ENCODE measurements at places on chromosomes 12 and 14.

GRCh38 chr14:65479386-65479785 lies 66.9 kb downstream of the FUT8 start:
- no peak for DNase-seq

DNA sequence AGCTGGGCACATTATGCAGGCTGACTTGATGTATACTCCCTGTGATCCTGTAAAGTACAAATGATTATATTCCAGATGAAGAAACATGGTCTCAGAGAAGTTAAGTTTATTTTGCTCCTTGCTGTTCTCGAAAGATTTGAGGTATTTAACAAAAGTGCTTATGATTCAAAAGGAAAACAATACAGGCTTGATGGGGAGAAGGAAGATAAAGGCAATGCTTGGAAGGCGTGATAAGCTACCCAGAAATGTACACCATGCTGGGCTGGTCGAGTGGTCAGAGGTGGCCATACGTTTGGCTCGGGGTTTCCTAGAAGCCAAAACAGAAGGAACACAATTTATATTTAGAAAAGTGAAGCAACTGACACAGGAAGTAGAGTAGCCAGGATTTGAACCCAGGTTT lies 201.0 kb downstream of the KTN1 start:
- no peak for DNase-seq

DNA sequence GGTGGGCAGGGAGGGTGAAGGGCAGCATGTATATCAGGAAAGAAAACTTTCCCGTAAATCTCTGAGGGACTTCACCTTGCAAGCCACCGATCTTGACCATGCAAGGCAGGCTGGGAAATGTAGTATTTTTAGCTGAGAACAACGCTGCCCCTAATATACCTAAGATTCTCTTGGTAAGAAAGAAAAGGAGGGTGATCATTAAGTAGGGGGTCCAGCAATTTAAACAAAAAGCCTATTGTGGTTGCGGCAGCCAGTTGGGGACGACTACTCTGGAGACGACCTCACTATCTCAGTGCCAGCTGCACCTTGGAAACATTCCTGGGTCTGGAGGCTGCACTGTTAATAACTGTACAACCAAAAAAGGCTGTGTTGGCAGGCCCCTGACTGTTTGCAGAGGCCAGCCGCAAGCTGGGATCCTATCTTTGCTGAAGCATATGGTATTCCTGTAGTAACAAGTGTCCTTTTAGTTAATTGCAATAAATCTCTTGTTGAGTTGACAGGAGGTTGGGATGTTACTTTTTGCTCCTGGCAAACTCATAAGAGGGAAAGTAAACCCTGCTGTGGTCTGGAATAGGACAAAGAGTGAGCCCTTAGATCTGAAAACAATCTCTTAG lies 6.4 kb downstream of the APOLD1 start:
- DNase-seq, result peak; percentile 60

DNA sequence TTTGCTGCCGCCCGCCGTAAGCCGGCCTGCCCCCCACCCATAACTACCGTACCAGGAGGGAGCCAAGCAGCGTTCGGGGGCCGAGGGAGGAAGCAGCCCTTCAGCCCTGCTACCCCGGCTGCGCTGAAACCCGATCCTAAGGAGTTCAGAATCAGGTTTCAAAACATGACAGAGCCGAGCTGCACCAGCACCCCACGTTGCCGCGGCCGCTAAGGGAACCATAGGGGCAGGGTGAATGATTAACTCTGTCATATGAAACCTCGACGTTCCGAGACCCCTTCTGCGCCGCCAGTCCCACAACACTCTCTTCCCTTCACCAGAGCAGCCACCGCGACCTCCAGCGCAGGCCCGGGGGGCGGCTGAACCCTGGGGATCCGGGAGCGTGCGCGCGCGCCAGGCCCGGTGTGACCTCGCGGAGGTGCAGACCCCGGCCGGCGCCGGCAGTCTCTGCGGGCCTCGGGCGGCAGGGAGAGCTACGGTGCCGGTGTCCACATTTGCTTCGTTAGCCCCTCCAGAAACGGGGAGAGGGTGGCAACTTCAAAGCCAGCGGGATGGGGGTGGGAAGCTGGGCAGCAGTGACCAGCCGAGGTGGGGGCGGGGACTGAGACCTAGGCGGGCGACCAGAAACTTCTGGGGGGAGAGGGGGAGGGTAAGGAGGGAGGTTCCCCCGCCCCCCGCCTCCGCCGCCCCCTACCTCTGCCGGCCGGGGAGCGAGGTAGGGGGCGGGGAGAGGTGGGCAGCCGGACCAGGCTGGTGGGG lies 1.6 kb downstream of the SIX4 start:
- DNase-seq, result peak; percentile 63

- no peak for DNase-seq
Observed at GRCh38 chr12:94071258-94071657, 77.1 kb upstream of the PLXNC1 start.

GRCh38 chr14:36254020-36254624 lies 66.3 kb downstream of the MBIP start:
- no peak for DNase-seq

DNA sequence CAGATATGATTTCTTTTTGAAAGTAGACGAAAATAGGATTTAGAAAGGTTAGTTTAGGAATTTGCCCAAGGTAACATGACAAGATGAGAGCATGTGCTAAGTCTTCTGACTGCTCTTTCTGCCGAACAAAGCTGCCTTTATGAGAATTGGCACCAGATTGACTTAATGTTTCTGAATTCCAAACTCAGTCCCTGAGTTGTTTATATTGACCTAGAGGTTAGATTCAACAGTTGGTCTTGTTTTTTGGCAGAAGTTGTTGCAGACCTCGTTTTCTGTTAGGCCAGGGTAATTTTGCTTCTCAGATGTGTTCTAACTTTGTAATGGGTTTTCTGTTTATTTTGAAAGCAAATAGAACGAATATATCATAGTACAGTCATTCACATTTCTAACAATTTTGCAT lies 61.5 kb upstream of the LRTM2 start:
- no peak for DNase-seq
